ENCODE measurements at places on chromosomes 2 and 18.

DNA sequence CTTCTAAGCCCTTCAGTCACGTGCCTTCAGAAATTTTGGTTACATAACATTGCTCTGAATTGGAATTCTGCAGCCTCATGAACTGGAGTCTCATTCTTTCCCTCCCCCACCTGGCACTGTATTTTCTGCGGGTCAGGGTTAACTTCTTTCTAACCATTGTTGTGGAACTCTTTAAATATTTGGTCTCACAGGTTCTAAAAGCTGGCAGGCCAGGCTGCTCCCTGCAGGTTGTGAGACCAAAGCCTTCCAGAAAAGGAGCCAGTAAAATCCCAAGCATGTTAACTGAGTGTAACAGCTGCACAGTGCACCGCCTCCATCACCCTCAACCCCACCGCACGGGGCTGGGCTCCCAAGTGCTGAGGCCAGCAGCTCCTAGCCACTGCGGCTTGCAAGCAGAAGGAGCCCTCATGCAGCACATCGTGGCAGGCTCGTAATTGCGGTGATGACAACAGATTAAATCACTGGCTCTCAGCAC, 174.1 kb upstream of the ALPP start:
- DNase-seq, result no peak

GRCh38 chr2:104938231-104938941, 84.5 kb downstream of the POU3F3 start:
- no peak for DNase-seq

GRCh38 chr2:158760887-158761286, 34.2 kb upstream of the DAPL1 start:
- DNase-seq, result no peak

DNA sequence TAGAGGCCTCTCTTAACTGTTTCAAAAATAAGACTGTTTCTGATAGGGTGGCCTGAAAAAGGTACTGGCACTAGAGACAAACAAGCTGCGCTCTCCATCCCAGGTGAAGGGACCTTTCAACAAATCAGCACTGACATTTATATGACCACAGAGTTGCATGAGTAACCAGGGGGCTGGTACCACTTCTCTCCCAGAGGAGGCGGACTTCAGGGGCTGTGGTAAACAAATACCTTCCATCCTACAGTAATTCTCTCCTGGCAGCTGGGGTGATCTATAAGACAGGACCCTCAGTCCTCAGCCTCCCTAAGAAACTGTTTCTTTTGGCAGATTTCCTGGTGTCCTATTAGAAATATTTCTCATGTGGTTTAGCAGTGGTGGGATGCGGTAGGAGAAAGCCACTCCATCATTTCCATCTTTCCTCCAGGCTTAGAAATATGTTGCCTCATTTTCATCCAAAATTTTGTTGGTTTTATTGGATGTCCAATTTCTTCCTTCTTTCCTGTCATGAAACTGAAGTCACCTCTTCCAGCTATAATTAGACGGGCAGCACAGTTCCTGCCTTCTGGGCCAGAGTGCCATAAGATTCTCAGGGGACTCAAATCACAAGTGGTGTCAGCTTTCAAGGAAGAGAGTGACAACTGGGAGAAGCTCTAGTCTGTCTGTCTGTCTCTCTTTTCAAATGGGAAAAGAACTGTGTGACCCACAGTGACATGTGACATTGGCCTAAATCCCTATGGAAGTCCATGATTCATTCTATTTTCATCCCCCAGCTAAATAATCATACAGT, 96.4 kb downstream of the CYRIA start:
- DNase-seq, result no peak

DNA sequence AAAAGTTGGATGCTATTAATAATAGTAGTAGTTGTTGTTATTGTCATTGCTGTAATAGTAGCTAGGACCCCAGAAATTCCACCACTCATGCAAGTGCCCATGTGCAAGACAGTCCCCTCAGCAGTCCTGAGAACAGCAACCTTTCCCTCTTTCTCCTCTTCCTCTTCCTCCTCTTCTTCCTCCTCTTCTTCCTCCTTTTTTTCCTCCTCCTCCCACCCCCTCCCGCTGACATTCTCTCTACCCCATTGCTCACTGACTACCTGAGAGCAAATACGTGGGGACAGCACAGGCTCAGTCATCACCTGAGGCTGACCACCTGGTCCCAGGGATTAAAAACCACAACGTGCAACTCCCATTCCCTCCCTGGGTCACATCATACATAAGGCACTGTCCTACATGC, 41.8 kb downstream of the SMAD7 start:
- no peak for DNase-seq

DNA sequence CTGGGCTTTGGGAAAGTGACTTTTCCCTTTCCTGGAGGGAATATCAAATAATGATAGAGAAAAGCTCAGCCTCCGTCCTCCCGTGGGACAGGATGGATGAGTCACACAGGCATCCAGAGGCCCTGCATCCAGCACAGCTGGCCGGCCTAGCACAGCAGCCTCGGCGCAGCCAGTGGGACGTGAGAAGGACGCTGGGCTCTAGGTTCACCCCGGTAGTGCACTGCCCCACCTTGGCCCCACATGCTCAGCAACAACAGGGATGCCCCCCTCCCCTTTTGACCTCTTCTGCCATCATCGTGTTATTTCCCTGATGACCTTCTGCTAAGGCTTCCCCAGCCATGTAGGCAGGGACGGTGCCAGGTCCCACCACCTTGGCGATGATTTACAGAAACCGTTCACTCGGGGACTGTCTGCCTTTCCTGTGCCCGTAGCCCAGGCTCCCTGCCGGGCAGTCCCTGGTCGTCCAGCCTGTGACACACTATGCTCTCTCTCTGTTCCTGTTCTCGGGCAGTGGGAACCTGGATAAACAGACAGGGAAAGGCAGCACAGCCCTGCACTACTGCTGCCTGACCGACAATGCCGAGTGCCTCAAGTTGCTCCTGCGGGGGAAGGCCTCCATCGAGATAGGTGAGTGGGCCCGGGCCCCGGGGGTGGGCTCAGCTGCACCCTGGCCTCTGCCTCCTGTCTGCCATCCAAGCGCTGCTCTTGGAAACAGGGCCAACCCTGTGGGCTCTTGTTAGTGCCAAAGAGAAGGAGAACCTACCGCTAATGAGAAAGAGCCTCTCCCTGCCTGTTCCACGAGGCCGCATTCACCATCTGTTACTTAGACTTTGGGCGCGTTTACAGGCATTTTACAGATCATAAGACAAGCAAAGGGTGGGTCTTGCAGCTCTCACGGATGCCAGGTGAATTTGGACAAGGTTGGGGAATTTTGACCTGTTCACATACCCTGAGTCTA, 44.6 kb downstream of the ITGB1BP1 start:
- DNase-seq, result no peak

DNA sequence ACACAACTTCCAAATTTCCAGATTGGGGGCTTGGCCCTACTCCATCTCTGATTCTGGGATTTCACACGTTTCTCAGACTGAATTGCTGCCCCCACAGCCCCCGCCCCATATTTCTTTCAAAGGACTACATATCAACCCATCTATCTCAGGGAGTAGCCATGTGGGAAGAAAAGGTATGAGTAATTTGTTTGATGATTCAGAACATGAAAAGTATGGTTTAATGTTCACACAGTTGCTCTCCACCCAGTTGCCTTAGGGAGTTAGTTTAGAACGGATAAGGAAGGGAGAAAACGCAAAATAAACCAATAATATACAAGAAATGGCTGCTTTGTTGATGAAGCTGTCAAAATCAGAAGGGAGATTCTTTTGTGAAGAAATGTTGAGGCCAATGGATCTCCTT, 145.1 kb downstream of the PIEZO2 start:
- no peak for DNase-seq

DNA sequence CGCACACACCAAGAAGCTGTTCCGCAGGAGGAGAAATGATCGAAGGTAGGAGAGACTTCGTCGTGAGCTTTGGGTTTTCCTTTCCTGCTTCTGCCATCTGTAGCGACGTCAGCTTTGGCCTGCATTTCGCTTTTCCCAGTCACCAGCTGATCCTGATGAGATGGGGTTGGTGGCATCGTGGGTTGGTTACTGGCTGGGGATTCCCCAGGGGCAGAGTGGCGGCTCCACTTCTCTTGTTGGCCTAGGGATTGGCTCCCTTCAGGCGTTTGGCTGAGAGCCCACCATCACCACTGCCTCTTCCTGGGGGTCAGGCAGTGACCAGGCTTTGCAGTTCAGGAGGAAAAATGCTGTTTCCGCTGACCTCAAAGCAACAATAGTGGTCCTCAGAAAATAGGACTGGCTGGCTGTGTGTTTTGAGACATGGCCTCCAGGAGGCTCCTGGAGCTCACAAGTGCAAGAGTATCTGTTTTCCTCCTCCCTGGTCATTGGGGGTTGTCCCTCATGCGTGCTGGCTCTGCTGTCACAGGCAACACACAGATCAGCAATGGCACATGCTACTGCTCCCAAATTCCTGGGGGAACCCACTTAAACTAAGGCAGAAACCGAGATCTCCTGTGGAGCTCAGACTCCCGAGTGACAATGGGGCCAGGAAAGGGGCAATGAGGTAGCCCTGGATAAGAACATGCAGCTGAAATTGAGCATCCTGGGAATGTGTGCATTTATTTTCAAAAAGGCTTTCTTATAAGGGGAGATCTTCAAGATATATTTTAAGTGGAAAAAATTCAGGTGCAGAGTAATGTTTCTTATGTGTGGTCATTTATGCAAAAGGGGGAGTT, 173.0 kb downstream of the CTIF start:
- DNase-seq, result no peak

DNA sequence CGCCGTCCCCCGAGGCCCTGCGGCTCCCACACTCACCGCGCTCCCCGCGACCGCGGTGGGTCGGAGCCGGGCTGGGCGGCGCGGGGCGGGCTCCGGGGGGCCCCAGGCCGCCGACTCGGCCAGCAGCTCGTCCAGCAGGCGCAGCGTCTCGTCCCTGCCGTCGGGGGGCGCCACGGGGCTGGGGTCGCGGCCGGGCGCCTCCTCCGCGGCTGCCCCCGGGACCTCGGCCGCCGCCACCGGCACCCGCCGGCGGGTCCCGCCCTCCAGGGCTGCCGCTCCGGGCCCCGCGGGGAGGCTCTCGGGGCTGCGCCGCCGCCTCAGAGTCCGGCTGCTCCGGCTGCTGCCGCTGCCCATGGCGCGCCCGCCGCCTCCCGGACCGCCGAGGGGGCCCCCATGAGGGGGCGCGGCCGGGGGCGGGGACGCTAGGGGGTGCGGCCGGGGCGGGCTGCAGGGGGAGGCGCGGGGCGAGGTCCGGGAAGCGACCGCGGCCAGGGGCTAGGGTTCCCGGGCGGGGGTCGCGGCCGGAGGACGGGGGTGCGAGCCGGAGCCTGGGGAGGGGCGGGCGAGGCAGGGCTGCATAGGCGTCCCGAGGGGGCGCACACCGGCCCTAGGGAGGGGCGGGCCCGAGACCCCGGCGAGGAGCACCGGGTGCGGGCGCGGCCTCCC, at the start of gene CYS1:
Gene CYS1, minus strand, starts transcription at position 542 of the 666 bp plus-strand sequence. Its CDS starts 188 bp downstream, at position 354.
- no peak for DNase-seq

DNA sequence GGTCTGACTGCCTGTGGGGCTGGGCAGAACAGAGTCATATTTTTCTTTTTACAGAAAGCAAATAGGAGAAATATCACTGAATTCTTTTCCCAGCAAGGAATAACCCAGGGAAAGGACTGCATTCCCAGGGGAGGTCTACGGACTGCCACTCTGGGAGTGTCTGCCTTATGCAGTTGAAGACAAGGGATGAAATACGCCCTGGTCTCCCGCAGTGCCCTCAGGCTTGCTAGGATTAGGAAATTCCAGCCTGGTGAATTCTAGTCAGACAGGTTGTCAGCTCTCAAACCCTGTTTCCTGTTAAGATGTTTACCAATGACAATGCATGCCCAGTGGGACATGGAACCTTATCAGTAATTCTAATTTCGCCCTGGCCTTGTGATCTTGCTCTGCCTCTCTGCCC, 30.3 kb upstream of the PDK1 start:
- DNase-seq, result no peak

DNA sequence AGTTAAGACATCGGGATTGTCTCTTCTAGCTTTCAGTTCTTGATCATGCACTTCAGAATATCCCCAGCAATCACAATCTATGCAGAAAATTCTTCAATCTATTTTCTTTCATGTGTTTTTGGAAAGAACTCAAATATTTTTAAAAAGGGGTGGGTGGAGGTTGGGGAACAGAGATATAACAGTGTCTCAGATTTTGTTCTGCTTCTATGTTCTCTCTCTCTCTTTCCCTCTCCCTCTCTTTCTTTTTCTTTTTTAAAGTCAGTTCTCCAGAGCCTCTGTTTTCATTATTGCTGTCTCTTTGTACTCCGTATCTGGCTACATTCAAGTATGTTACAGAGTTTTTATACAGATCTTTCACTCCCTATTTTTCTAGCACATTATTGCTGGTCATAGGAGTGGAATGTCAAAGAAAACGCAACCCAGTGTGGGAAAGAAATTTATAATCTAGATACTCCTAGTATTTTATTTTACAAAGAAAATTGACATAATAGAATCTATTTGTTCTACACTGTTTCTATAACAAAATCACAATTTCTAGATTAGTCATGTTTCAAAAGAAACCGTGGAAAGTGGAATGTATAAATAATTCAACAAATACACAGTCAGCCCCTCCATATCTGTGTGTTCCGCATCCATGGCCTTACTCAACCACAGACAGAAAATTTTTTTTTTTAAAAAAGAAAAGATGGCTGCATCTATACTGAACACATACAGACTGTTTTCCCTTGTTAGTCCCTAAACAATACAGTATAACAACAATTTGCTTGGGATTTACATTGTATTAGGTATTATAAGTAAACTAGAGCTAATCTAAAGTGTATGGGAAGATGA, 11.2 kb upstream of the NEMP2 start:
- no peak for DNase-seq

DNA sequence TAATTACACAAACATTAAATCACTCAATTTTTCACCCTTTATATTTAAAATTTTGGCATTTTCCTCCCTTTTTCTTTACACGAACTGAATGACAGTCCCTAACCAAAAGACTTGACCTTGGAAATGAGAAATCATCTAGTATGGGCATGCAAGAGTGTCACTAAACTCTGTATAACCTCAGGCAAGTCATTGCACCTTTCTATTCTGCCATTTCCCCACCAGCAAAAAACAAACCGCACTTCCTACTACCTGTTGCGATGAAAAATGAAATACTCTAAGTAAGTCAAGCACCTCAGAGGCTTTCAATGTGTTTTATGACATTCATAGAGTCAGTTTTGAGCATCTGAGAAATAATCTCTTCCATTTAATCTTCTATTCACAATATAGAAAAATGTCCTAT, 44.1 kb downstream of the ANKRD44 start:
- DNase-seq, result no peak
